ENCODE measurements at places on chromosomes 12 and 14. TPM values are rescaled to one million over a fixed set of nuclear protein-coding genes. Genes with fewer than 3 reads are reported as not detected.

The RNASE11 gene
- total RNA-seq, result not detected

The KLHDC2 gene
- 32.3 TPM for total RNA-seq

The FAM181A gene
- total RNA-seq, result not detected

The HOXC11 gene
- not detected for total RNA-seq

The ANO2 gene
- not detected for total RNA-seq

The KRT5 gene
- total RNA-seq, result not detected

The SLC25A3 gene
- 485 TPM for total RNA-seq

The SIX6 gene
- not detected for total RNA-seq

The TAS2R19 gene
- 2.0 TPM for total RNA-seq

DNA sequence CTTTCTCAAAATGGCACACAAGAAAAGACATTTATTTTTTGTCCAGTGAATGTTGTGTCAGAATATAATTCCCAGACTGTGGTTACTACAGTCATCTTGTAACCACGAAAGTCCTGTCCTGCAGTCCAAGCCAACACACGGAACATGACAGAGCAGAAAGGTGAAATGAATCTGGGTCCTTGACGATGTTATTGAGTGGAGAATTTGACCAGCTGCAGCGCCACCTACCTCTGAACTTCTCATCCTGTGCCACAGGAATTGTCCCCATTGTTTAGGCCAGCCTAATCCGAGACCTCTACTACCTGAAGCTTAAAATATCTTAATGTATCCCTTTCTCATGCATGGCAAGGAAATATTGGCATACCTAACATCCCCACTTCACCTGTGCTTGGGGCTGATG is 64.1 kb upstream of the OTX2 start:
- H3K27me3 ChIP-seq, result no peaks in the 10 kb centered on the region
- DNase-seq, result no peak
- H3K4me1 ChIP-seq, result no peaks in the 10 kb centered on the region

DNA sequence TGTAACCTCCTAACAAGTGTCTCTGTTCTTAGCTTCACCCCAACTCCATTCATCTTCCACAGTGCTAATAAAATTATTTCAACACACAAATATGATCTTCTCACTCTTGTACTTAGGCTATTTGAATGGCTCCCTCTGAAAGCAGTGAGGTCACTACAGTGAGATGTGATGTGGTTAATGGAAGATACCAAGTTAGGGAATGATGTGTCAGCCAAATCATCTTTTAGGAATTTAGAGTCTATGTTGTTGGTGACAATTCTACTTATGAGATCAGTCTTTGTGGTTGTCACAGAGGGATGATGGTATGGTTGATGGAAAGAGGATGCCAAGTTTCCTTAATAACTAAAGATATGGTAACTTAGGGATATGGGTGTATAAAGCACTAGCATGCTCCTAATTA is 57.6 kb downstream of the POLR3B start:
- DNase-seq, result no peak
- no peaks in the 10 kb centered on the region for H3K4me1 ChIP-seq
- H3K36me3 ChIP-seq, result peaks cover 11% of the 10 kb centered on the region
- no peaks in the 10 kb centered on the region for H3K27me3 ChIP-seq
- no peak overlapping the region for H3K27ac ChIP-seq

GRCh38 chr12:22874151-22874550 is 249.2 kb downstream of the ETNK1 start:
- H3K27me3 ChIP-seq, result no peaks in the 10 kb centered on the region
- no peak overlapping the region for H3K4me3 ChIP-seq
- H3K4me1 ChIP-seq, result no peaks in the 10 kb centered on the region

DNA sequence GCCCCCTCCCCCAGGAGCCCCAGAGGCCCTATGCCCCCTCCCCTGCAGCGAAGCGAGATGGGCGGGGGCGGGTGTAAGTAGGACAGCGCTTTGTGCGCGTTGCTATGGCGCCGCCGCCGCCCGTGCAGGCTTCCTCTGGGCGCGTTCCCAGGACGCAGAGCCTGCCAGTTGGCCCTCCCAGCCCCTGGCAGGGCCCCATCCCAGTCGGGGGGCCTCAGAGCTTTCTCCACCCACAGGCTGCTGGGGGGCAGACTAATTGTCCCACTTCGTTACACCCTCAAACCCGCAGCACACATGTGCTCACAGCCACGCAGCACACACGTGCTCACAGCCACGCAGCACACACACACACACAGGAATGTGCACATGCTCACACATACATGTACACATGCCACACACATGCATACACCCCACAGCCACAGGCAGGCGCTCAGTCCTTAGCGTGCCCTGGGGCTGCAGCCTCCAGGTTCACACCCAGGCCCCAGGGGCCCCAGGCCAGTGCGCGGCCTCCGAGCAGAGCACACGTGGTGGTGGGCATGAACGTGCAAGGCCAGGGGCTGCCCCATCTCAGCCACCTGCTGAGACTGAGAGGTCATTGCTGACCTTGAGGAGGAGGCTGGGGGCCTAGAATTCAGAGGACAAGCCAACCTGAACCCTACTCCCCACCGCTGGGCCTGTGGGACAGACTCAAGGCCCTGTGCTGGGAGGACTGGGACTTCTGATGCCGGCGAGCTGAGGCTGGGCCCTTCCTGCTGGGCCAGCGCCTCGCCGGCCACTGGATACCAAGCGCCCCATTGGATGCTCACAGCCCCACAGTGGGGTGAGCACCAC is 15.6 kb downstream of the TRMT61A start:
- H3K4me3 ChIP-seq, result no peak overlapping the region
- H3K36me3 ChIP-seq, result no peaks in the 10 kb centered on the region
- DNase-seq, result no peak

DNA sequence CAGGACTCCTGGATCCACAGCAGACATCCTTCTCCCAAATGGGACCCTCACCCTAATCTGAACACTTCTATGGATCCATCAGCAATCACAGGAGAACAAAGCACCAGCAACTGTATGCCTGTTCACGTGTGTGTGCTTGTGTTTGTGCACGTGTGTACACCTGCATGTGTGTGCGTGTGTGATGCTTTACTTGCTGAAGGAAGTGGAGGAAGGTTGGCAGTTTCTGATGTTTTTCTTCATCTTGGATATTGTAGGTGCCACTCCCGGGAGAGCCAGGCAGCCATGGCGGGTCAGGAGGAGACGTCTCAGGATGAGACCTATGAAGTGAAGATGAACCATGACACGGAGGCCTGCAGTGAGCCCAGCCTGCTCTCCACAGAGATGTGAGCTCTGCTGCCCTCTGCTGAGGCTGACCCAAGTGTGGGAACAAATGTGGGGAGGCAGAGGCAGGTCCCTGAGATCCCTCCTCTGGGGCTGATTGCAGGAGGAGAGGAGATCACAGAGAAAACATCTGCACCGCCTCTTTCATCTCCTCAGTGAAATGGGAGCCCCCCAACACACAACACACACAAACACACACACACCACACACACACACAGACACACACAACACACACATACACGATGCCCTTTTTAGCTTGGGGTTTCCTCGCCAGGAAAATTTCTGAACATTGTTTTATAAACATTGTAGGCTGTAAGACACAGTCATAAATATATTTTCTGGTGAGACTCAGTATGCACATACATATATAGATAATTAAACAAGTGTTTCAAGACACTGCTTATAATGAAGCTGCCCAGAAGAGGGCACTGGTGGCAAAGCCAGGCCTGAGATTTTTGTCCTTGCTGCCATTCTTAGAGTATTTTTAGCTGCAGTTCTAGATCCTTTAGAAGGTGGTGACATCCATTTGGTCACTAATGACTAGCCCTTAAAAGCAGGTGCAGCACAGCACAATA is 112.2 kb upstream of the FKBP4 start:
- peaks cover 2% of the 10 kb centered on the region for H3K36me3 ChIP-seq
- H3K27ac ChIP-seq, result peak overlapping the region; percentile 74
- H3K27me3 ChIP-seq, result no peaks in the 10 kb centered on the region
- DNase-seq, result peak; percentile 71
- H3K4me1 ChIP-seq, result peaks cover 2% of the 10 kb centered on the region

DNA sequence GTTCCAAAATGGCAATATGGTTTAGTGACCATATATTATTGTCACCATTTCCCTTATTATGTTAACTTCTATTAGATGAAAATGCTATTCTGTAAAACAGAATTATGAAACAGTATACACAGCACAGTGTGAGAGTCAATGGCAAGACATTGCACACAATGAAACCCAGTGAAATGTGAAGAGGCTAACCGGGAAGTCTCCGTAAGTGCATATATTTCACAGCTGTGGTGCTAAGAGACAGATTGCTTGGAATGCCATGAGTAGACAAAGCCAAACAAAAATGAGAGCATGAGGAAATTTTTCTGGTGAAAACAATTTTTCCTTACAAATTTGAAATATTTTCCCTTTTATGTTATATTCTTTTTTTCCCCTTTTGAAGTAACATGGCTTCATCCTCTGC is 49.4 kb downstream of the DYRK2 start:
- peaks cover 36% of the 10 kb centered on the region for H3K4me1 ChIP-seq
- no peak overlapping the region for H3K4me3 ChIP-seq
- peaks cover 5% of the 10 kb centered on the region for H3K36me3 ChIP-seq
- DNase-seq, result no peak

DNA sequence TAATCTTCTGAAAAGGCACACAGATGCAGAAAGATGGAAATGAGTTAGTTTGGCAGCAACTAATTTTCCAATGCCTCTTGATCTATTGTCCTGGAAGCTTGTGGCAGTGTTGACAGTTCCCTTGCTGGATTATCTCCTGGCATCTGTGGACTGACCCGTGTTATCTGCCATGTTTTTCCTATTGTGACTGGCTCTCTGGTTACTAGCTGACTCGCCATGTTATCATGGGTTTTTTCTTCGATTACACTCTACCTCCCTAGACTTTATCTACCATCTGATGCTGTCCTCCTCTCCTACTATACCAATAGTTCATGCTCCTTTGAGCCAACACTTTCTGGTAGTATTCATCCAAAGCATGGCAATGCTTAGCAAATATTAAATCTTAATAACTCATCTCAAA is 63.3 kb upstream of the FLRT2 start:
- H3K27me3 ChIP-seq, result no peaks in the 10 kb centered on the region
- DNase-seq, result no peak
- no peaks in the 10 kb centered on the region for H3K36me3 ChIP-seq
- H3K4me1 ChIP-seq, result no peaks in the 10 kb centered on the region
- no peak overlapping the region for H3K4me3 ChIP-seq

All from activated CD8-positive, alpha-beta memory T cell treated with anti-CD3 and anti-CD28 coated beads, Interleukin-2, amount 10 ng/mL, durations not matched to agents 7 days and 5 days (primary cell).